Natural killer cell treated with Interleukin-12 subunit alpha and Interleukin-12 subunit beta and Interleukin-15 and Interleukin-18, amount 100 ng/mL, for 72 hours (primary cell): ENCODE measurements at places on chromosomes 12 and 14.
A peak's percentile ranks its signal among the peaks of the same experiment; 100 is the strongest.

DNA sequence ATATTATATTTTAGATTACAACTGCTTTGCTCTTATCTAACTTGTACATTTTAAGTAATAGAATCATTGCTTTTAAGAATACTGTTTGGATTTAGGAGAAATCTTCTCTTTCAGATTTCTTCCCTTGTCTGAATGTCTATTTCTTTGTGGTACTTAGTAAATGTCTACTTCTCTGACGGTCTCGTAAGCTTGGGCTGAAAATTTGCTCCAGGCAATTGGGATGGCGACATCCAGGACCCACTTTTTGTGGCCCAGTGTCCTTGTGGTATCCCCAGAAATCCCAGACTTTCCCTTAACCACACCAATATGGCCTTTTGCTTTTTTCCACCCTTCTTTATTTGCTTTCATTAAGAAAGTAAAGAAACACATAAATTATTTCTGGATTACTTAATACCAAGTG is 24.0 kb upstream of the CCER1 start:
- no peak for DNase-seq

DNA sequence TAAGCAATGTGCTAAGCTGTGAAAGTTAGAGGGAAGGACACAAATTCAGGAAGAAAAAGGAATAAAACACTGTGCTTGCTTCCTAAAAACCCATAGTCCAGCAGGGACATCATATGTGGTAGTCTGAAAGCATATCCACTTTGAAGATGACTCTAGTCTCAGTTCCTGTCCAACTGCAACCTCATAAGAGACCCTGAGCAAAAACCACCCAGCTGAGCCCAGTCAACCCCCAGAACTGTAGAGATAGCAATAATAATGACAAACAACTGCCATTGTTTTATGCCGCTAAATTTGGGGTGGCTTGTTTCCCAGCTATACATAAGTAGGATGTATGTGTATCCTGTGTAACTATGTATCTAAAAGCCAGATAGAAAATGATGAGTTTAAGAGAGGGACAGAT is 3.9 kb upstream of the SERPINA4 start:
- no peak for DNase-seq

DNA sequence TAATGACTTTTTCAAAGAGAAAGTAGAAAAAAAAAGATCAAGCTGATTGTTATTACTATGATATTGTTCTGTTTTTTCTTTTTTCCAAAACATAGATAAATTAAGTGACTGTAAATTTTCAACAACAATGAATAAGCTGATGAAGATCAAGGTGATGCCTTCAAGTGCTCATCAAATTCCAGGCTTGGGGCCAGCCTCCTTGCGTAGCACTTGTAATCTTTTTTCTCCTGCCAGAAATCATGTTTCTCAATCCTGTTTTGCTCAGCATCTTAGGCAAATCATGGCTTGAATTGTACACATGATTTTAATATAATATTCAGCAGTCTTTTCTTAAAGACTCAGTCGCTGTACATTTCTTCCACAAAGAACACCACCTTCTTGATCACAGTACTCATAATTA is 333.2 kb downstream of the NPAS3 start:
- DNase-seq: no peak

DNA sequence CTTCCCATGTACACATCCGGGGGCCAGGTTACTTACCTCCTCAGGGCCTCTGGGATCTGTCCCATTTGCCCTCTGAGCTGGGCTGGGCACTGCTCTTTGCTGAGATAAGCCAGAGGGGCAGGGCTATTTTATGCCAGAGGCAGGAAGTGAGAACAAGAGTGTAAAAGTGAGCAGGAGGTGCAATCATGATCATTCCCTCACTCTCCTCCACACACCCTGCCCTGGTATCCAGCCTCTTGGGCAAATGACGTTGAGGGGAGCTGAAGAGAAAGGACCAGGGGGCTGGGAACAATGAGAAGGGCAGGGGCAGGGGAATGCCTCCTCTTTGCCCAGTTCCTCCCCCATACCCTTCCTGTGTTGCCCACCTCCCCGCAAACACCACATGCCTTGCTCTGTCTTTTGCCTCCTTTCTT is 4.2 kb downstream of the LPAR5 start:
- DNase-seq: no peak

DNA sequence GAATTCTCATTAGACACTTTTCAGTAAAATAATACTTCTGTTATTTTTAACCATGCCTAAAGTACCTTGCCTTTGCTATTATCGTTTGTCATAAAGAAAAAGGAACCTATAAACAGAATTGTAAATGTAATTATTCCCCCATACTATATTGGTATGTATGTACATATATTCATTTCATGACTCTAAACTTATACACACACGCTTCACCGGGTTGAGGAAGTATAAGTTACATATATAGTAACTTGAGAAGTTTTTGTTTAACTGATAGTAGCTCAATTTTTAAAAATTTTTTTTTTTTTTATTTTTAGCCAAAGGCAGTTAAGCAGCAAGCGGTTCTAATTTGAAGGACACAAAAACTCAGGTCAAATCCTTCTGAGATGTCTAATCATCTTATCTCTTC is 107.6 kb downstream of the PLEKHG7 start:
- DNase-seq: no peak

- no peak for DNase-seq
Measured at GRCh38 chr14:65057695-65058094, 44.6 kb downstream of the MAX start.

- DNase-seq: no peak
Measured at GRCh38 chr14:98698341-98698740, 573.7 kb downstream of the BCL11B start.

DNA sequence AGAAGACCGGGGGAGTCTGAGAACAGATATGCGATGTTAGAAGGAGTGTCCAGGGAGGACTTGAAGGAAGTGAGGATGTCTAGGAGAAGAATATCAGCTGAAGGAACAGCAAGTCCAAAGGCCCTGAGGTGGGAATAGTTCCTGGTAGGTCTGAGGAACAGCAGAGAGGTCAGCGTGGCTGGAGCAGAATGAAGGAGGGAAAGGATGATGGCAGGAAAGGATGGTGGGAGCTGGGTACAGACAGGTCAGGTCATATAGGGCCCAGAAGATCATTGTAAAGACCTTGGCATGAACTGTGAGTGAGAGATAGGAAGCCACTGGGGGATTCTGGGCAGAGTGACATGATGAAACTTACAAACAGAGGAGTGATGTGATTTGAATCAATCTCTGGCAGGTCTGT is 171.0 kb downstream of the ETV6 start:
- no peak for DNase-seq

DNA sequence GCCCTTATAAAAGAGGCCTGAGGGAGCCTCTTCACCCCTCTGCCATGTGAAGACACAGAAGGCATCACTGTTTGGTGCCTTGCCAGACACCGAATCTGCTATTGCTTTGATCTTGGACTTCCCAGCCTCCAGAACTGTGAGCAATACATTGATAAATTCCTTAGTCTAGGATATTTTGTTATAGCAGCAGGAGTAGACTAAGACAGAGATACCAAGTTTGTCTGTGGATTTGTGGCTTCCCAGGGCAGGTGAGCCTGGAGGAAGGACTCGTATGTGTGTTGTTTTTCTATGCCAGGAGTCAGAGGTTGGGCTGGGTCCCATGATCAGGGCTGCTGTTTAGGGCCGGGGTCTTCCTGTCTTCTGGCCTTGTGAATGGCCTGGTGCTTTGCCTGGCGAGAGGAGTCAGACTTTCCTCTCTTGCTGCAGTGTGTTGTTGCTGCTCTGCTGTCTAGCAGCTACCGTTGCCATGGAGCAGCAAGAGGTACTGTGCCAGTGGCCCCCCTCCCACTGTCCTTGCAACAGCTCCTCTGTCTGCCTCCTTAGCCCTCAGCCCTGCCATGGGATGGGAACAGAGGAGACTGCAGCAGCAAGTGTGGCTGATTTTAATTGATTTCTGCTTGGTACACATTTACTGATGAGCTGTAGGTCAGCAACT is 111.2 kb downstream of the CHST11 start:
- no peak for DNase-seq

DNA sequence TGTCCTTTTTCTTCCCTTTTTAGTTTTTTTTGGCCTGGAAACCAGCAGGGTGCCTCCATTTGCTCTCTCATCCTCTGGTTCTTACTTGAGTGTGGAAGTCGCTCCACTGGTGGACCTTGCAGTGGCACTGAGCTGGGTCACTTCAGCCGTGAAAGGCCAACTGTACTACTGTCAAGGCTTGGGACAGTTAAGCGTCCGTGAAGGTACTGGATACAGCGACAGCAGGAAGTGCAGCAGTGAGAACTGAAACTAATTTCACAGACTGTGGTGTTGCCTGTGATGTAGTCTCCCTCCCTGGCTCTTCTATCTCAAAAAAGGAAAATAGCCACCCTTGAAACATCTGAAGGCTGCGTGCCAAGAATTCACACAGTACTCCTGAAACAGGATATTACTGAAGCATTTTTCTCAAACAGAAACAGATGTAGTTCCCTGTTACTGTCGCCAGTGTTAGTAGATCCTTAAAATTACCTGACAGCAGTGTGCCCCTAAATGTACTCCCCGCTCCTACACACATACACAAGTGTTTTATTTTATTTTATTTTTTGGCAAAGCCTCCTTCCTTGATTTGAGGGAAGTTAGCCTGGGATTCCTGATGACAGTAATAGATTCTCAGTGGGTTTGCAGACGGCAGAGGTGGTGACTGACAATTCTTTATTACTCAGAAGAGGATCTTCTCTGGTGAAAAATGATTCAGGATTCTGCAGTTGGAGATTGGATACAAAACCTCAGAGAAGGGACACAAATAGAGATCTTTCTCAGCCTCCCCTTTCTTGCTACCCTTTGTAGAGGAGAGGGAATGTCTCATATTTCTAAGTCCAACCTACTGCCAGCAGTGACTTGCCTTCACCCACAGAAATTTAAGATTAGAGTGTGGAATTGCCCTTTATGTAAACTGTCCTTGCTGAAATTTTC is 4.4 kb downstream of the SUSD6 start:
- DNase-seq: no peak

DNA sequence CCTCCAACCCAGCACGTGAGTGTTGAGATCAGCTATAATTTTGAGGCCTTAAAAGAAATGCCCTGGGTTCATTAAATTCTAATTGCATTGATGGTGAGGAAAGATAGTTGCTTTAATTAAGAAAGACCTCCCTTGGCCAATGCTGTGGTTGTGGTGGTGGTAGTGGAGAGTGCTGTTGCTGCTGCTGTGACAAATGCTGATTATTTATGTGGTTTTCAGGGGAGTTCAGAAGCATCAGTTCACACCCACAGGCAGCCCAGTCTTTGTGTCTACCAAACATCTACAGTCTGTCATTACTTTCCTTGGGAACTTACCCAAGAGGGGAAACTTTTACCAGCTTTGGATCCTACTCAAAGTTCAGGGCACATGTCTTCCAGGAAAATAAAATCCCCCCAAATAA is 178.4 kb upstream of the PARP11 start:
- no peak for DNase-seq

DNA sequence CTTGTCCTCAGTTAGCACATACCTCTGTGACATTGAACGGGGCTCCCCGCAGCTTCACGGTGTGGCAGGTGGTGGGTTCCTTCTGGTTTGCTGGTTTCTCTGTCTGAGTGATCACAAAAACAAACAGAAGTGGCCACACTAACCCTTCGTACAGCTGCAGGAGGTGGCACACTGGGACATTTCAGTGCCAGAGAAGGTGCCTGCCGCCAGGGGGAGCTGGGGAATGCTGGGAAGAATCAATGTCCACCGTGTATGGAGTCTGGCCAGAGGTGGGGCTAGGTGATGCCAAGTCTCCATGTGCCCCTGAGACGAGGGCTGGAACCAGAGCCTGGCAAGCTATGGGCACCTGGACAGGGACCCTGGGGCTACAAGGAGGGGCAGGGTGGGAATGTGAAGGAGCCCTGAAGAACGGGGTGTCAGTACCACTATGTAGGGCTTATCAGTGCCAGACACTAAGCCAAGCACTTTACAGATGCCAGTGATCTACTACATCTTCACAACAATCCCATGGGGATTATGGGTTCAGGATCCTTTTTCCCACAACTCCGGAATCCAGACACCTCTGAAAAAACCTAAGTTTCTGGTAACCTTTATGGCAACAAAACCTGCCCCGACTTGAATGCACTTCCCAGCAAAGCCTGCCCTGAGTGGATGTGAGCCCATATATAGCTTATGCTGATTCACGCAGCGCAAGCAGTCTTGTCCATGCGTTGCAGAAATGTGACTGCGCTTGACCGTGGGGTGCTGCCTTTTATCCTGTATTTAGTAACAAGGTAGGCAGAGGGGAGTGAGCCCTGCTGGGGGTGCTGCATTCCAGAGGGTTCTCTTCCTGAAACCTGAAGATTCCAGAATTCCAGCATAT is 10.8 kb downstream of the RBM19 start:
- peak; percentile 42 for DNase-seq

DNA sequence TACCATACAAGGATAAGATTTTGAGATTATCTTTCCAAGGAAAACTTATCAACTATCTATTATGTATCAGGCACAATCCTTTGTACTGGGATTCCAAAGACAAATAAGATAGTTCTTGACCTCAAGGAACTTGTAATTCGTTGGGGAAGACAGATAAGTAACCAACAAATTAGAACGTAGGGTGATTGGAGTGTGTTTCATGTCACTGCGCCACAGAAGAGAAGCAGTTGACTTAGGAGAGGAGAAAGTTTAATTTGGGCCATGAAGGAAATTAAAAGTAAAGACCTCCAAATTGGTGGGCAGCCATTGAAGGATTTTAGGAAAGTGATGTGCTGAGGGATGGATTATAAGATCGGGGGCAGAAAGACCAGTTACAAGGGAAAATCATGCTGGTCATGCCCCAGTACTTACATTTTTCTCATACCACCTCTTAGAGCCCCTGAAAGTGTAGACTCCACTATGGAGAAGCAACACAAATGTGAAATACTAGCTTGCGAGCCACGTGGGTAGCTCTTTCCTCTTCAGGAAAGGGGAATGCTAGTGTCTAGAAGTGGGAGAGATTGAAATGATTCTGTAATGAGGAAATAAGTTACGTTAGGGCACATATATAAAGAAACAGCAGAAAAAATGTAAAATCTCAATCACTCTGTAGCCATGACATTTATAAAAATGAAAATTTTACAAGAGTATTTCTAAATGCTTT is 148.7 kb downstream of the ETV6 start:
- DNase-seq: no peak

- no peak for DNase-seq
Measured at GRCh38 chr12:7868391-7868790, 4.3 kb downstream of the SLC2A14 start.

GRCh38 chr12:52674433-52674775 is 5.8 kb downstream of the KRT1 start:
- no peak for DNase-seq

GRCh38 chr14:90830931-90831701 is 14.9 kb upstream of the TTC7B start:
- DNase-seq: no peak

GRCh38 chr14:89600950-89601826 is 184.2 kb upstream of the FOXN3 start:
- no peak for DNase-seq

DNA sequence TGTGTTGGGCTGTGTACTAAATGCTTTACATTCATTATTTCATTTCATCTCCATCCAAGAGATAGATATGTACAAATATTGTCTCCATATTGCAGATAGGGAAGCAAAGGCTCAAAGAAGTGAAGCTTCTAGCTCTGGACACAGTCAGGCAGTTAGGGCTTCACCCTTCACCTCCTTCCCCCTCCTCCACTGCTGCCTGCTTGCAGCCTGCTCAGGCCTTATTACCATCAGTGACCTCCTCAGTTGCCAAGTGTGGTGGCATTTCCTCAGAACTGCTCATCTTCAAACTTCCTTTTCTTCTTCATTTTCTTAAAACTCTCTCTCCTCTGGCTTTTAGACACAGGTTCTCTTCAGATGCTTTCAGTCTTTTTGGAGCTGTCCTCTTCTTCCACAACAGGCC is 4.7 kb upstream of the GPATCH2L start:
- DNase-seq: no peak
